ENCODE measurements at places on chromosomes 6 and 20. TPM values are rescaled to one million over a fixed set of nuclear protein-coding genes. Genes with fewer than 3 reads are reported as not detected.

DNA sequence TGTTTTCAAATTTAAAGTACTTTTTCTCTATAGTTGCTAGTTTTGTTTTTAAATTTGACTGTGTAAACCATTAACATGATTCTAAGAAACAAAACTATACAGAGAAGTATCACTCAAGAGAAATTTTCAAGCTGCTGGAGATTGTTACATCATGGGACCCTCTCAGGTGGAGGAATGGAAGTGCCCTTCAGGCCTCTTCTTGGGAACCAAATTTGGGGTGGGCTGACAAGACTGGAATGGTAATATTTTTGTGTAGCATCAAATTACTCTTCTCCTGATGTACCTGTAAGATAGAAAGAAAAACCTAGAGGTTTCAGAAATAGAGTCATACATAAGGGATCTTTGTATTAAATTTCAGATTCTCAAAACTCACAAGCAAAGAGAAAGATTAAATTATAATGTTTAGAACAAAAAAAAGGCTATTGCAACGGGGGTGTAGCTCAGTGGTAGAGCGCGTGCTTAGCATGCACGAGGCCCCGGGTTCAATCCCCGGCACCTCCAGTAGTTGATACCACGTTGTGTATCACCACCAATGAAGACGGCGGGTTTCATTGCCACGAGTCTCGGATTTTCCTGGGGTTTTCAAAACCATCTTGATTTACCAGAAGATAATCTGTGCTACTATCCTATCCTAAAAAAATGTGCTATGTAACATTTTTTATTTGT is 193.7 kb downstream of the GPX5 start:
- DNase-seq, result no peak

- DNase-seq, result peak; percentile 49
Observed at GRCh38 chr6:3194535-3195419, 32.7 kb downstream of the TUBB2B start.

DNA sequence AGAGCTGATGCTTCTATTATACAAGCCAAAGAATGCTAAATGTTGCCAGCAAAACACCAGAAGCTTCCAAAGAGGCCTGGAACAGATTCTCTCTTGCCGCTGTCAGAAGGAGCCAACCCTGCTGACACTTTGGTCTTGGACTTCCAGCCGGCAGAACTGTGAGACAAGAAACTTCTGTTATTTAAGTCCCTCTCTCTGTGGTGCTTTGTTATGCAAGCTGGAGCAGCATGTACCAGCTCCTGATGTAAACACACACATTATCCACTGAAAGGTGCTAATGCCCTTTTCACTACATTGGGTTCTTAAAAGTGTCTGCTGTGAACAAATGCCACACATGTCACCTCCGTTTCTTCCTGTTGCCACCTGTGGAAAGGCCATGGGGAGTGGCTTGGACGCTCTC is 25.9 kb upstream of the PRELID3B start:
- DNase-seq, result no peak

IL20RA gene
- total RNA-seq, result not detected

DNA sequence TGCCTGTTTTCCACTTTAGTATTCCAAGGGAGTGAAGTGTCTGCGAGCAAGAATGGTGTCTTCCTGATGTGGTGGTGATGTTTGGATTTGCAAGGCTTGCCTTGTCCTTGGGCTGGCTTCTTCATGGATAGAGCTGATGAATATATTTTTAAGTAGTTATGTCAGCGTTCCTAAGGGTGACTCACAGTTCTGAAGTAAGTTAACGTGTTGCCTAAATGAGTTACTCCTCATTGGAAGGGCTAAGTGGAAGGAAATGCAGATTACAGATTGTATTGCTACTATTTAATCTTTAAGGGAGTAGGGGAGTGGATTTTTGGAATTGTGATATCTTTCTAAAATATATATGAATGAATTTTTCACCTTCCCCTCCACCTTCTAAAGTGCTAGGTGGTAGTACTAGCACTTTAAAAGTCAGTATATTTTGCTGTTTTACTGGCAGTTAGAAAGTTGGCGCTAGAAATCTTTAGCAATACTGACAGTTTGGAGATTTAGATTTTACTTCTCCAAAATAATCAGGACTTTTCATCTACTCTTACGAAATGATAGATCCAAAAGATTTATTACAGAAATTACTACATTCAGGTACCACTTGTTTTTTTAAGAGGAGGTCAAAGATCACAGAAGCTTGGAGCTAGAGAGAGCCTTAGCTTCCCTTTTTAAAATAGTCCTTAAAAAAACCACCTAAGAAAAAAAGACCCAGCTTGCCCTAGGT is 197.4 kb downstream of the JARID2 start:
- DNase-seq, result no peak

COL20A1 gene
- total RNA-seq, result not detected

DNA sequence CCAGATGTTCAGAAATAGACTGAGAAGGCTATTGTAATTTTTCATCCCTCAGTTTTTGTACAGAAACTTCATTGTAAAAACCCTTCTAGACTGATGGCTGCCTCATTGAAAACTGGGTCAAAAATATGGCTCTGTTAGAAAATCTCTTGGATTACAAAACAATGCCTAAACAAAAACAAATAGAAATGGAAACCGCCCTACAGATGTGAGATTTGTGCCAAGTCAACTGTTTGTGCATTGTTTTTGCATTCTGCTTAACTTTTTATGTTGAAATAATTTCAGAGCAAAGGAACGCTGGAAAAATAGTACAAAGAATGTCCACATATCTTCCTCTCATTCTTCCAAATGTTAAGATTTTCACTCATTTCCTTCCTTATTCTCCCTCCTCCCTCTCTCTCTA is 425.1 kb downstream of the FOXA2 start:
- no peak for DNase-seq

PDYN gene
- total RNA-seq, result not detected

ME1 gene
- total RNA-seq, result 16.1 TPM

OPN5 gene
- total RNA-seq, result not detected

C4A gene
- total RNA-seq, result 1.3 TPM

DNA sequence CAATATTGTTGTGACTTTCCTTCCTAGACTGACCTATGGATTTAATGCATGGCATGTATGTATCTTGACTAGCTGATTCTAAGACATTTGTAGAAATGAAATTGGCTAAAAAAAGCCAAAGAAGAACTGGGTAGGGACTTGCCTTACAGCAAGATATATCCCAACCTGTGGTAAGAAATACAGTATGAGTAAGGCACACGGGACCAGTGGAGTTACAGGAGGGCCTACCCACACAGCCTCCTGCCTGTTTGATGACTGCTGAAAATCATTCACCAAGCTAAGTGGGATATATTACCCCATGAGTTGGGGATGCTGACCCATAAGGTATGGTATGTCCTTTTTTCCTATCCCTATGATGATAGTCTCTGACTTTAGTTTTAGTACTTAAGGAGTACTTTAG is 112.2 kb downstream of the INSM1 start:
- no peak for DNase-seq

CNKSR3 gene
- 7.3 TPM for total RNA-seq

DNA sequence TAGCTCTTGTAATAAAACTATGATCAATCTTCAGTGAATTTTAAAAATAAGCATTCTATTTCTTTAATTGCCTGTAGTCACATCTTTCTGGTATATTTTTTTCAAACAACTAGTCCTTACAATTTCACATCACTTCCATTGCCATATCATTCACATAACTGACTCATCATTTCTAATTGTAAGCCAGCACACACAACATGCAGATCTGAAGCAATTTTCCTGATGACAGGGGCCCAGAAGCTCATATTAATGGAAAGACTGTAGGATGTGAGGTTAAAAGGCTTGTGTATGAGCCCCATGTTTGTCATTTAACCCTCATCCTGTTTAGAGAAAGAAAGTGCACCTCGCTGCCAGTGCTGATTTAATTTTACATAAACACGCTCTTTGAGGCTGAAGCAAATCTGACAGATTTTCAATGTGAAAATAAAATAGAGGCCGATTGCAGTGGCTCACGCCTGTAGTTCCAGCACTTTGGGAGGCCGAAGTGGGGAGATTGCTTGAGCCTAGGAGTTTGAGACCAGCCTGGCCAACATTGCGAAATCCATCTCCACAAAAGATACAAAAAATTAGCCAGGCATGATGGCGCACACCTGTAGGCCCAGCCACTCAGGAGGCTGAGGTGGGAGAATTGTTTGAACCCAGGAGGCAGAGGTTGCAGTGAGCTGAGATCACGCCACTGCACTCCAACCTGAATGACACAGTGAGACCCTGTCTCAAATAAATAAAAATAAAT is 40.1 kb upstream of the LTV1 start:
- no peak for DNase-seq

- no peak for DNase-seq
Observed at GRCh38 chr6:84910906-84911607, 146.7 kb upstream of the TBX18 start.

DNA sequence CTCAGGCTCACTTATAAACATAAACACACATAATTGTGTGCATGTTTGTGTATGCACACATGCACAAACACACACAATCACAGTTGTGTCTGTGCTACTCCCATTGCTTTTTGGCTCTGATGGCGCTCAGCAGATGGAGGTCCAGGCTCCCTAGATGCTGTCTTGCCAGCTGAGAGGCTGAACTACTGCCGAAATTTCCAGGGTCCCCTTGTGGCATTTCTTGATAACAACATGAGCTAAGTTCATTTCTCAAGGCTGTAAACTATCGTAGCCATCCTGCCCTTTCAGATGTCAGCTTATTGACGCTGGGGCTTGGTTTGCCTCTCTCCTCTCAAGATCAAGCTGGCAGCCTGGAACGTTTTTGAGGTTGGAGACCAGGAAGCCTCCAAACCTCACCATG is 313.9 kb upstream of the RNF24 start:
- no peak for DNase-seq

GGTLC1 gene
- not detected for total RNA-seq

DNA sequence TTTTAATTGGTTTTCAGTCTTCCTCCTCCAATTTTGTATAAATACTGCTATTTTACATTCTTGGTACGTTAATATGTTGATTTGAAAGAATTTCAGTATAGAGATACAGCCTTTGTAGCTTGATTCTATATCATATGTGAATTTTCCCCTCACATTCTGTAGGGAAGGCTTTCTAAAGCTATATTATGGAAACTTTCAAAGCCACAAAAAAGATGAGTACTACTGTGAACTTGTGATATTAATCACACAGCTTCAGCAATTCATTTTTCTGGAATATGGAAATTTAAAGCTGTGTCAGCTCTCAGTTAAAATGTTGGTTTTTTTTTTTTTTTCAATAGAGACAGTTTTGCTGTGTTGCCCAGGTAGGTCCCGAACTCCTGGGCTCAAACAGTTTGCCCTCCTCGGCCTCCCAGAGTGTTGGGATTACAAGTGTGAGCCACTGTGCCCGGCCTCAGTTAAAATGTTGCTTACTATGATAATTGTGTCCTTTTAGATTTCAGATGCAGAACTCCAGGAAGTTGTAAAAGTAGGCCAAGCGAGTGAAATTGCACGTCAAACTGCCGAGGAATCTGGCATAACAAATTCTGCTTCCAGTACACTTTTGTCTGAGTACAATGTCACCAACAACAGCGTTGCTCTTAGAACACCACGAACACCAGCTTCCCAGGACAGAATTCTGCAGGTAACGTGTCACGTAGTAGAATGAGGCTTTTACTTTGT is 20.6 kb downstream of the CDC5L start:
- no peak for DNase-seq
